ENCODE measurements at places on chromosomes 6 and 20.

DNA sequence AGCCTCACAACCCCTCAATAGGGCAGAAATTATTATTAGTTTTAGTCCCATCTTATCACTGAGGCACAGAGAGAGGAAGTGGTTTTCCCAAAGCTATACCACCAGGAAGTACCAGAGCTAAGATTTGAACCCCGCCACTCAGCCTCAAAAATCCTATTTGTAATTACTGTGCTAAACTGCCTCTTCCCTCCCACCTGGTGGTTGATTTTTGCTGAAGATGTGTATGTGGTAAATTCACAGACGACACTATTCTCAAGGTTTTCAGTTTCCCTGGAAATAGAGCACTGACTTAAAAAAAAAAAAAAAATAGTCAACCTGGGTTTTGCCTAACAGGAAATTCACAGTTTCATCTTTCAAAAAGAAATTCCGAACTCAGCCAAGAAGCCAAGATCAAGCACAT is 57.9 kb downstream of the TSHZ2 start:
- no peak for DNase-seq

DNA sequence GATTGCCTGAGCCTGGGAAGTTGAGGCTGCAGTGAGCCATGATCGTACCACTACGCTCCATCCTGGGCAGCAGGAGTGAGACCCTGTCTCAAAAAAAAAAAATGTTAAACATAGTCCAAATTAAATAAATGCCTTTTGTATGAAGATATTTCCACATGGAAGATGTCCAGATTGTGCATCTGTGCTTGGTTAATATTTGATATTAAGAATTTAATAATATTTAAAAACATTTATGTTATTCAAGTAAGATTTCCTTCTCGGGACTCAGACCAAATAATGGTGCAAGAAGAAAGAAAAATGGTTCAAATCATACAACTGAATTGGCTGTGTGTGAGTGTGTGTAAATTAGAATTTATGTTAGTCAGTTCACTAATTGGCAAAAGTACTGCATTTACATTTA is 202.5 kb downstream of the TBC1D7 start:
- DNase-seq, result no peak

- DNase-seq, result no peak
These were observed 196.1 kb downstream of the DLL1 start for GRCh38 chr6:170094686-170095272.

DNA sequence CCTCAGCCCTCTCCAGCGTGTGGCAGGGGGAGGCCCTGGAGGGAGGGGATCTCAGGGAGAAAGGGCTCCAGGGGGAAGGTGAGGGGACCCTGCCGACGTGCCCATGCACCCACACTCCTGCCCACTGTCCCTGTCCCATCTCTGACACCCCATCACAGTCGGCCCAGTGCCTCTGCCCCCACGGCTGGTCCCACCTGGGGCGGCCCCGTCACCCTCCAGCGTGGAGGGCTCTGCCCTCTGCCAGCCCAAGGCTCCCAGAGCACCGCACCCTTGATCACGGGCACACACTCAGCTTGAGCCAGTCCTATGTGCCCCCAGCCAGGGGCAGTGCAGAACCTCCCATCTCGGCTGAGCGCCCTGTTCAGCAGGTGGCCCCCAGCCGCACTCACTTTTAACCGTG is 9.2 kb downstream of the SLC4A11 start:
- no peak for DNase-seq

DNA sequence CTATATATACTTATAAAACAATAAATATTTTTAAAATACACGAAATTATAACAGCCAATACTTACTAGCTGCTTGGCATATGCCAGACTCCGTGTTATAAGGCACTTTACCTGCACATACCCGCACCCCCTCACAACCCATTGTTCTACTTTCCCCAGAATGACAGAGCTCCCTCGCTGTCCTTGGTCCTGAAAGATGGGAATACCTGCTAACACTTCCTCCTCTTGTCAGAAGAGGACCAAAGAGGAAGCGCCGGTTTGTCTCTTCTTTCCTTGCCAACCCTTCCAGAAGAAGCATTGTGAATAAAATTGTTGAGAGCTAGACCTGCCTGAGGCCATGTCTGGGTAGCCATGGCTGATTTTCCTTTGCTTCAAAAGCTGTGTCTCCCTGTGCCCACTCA is 149.3 kb downstream of the PTPRT start:
- no peak for DNase-seq

GRCh38 chr6:155543166-155543847 is 87.7 kb upstream of the NOX3 start:
- DNase-seq, result no peak

GRCh38 chr6:27863962-27864905 is 48.0 kb downstream of the OR2B2 start:
- peak; percentile 24 for DNase-seq

DNA sequence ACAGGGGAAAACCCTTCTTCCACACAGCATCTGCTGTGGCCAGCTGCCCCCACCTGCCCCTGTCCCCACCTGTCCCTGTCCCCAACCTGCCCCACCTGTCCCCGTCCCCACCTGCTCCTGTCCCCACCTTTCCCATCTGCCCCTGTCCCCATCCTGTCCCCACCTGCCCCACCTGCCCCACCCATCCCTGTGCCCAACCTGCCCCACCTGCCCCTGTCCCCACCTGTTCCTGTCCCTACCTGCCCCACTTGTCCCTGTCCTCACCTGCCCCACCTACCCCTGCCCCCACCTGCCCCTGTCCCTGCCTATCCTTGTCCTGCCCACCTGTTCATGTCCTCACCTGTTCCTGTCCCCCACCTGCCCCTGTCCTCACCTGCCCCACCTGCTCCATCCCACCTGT is 6.4 kb upstream of the MYT1 start:
- DNase-seq, result no peak

- DNase-seq, result no peak
These were observed 18.5 kb downstream of the CUL9 start for GRCh38 chr6:43200541-43200940.

- DNase-seq, result no peak
These were observed 473.7 kb downstream of the QKI start for GRCh38 chr6:163888030-163888819.

GRCh38 chr6:217048-217659 is 75.1 kb upstream of the DUSP22 start:
- no peak for DNase-seq

GRCh38 chr20:38754924-38755323 is 6.7 kb downstream of the ACTR5 start:
- no peak for DNase-seq

- DNase-seq, result peak; percentile 62
These were observed 67.0 kb downstream of the NOX3 start for GRCh38 chr6:155388591-155388990.

DNA sequence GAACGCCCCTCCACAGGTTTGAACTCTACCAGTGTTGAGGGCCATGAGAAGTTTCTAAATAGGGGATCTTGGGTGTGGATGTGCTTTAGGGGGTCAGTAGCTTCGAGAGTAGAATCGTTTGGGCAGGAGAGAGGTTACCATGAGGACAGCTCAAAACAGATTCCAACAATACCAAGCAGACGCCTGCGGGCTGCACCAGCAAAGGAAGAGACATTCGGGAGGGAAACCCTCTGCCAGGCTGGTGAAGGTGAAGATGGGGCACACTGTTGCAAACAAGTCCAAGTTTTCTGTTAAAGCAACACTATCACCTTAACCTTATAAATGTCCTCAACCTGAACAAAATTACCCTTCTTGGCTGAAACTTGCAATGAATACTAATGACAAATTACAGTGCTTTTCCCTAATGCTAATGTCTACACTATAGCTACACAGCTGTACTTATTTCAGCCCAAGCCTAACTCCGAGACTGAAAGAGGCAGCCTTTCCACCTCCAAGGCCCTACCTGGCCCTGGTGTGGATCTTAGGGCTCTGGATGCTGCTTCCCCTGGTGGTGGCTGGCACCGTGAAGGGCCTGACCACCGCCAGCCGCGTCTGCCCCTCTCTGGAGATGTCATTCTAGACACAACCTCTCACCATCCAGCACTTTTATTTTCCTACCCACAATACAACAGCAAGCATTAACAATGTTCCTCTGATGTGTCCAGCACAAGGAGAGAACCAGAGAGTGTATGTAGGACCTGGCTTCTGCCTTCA is 80.1 kb downstream of the DLL1 start:
- DNase-seq, result no peak

- DNase-seq, result no peak
These were observed 28.5 kb upstream of the ZNF831 start for GRCh38 chr20:59135093-59135492.

DNA sequence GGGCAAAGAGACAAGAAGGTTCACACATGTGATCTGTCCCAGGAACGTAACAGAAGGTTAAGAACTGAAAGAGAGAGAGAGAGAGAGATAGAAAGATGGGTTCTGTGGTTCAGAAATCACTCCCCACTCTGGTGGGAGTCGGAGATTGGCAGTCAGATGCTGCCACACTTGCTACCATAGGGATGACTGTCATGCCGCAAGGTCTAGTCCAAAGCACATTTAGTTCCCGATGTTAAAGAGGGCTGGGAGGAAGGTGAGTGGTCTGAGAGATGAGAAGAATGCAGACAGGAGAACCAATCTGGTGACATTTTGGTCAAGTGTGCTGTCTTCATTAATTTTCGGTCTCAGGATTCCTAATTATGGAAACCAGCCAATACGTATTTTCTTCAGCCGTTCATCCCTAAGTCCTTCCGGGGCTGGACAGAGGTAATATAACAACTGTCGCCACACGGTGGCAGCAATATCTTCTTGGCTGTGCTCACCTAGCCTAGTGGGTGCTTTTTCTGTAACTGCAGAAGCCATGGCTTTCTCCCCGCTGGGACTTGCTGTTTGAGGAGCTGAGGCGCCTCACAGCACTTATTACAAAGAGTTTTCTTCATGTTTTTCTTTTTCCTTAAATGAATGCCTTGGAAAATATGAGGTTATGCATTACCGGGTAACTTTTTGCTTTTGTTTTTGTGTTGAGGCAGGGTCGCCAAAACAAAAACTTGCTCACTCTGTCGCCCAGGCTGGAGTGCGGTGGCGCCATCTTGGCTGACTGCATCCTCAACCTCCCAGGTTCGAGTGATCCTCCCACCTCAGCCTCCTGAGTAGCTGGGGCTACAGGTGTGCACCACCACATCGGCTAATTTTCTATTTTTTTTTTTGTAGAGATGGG is 46.0 kb downstream of the SLC35D3 start:
- DNase-seq, result peak; percentile 72

DNA sequence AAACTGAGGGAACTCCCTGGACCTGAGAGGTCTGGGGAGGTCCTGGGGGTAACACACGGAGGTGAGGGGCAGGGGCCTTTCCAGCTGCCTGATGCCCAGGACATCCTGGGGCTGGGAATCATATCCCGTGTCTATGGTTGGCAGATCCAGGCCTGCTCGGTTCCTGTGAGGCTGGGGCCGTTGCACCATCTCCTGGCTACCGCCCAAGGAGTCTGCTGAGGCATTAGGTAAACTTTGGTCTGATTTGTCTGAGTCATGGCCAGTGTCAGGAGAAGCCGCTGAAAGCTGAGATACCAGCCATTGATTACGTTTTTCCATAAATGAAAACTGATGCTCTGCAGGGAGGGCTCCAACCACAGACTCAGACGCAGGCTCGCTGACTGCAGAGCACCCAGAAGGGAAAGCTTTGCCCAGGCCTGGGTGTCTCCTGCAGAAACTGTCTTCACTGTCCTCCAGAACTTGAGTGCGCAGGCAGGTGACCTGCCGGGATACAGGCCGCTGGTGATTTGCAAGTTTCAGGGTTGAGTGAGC is 14.2 kb downstream of the TRAF3IP2 start:
- peak; percentile 99 for DNase-seq

DNA sequence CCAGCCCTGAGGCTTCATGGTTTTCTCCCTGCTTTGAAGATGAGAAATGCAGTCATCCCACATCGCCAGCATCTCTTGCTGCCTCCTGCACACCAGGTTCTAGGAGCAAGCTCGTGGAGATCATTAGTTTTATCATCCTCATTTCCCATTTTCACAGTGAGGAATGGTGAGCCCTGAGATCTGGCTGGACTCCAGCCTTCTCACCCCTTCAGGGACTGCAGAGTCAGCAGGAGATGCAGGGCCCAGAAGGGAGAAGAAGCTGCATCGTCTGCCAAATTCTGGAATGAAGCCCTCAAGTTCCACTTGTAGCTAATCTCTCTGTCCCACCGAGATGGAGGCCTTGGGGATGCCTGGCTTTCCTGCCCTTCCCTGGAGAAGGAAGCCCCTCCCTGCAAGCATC is 216.8 kb downstream of the TAF4 start:
- DNase-seq, result no peak

DNA sequence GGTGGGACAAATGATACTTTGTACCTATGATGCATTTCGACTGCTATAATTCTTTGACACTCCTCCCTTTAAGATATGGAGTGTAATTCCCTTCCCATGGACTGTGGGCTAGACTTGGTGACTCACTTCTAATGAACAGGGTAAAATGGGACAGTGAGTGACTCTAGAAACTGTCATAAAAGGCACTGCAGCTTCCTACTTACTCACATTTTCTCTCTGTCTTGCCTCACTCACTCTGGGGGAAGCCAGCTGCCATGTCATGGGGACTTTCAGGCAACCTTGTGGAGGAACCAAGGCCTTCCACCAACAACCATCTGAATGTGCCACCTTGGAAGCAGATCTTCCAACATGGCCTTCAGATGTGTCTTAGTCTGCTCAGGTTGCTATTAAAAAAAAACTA is 12.9 kb upstream of the GFOD1 start:
- no peak for DNase-seq

DNA sequence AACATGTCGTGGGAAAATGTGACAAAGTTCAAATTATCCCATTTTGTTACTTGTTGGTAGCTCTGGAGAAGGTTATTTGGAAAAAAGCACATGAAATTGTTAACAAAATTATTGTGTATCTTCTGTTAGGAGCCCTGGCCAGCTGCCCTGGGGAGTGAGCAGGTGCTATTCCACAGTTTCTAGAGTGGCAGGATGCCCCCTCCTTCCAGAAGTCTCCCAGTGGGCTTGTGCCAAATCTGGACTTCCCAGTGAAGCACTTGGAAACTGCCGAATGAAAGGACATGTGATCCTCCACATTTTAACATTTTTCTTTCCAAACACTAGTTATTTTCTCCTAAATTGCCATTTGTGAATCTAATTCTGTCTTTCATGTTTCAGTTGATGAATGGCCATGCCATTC is 66.9 kb upstream of the CLDN20 start:
- DNase-seq, result no peak

GRCh38 chr6:4349323-4349722 is 213.9 kb upstream of the ECI2 start:
- no peak for DNase-seq

GRCh38 chr6:135813401-135813800 is 38.1 kb upstream of the PDE7B start:
- DNase-seq, result no peak

DNA sequence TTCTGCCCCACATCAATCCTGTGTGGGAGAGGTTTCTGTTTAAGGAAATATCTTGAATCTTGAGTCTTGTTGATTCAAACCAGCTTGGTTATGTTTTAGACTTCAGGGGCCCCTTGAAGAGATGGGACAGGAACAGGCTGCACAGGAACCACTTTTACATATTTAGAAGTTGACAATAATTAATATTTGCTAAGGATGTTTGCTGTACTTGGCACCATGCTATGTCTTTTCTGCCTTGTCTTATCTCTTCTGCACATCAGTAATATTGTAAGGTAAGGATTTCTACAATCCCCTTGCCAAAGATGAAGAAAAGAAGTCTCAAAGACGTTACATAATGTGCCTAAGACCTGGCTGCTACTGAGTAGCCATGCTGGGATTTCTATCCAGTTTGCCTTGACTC is 48.0 kb upstream of the PMEPA1 start:
- no peak for DNase-seq

GRCh38 chr20:20399531-20400500 is 31.9 kb downstream of the INSM1 start:
- DNase-seq, result no peak

- DNase-seq, result no peak
These were observed 53.6 kb downstream of the FOXF2 start for GRCh38 chr6:1442929-1443328.

GRCh38 chr6:156780962-156781853 is 4.0 kb downstream of the ARID1B start:
- no peak for DNase-seq
